ENCODE measurements at places on chromosomes 1 and 21.
A peak's percentile ranks its signal among the peaks of the same experiment; 100 is the strongest.

DNA sequence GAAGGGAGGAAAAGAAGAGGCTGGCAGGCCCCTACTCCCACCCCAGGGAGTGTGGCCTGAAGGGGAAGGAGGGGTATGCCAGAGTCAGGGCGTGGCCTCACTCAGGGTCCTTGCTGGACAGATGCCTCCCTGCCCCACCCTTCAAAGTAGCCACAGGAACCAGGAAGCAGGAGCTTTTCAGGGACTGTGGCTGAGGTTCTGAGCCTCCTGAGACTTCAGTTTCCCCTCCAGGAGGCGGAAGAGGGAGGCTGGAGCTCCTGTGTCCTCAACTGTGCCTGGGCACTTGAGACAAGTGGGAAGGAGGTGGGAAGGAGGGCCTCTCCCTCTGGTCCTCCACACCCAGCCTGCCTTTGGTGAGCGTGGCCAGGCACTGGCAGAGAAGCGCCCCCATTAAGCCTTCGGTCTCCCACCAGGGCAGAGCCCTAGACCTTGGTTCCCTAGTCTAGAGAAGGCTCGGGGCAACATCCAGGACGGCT lies 5.3 kb downstream of the CELSR2 start:
- DNase-seq = no peak

DNA sequence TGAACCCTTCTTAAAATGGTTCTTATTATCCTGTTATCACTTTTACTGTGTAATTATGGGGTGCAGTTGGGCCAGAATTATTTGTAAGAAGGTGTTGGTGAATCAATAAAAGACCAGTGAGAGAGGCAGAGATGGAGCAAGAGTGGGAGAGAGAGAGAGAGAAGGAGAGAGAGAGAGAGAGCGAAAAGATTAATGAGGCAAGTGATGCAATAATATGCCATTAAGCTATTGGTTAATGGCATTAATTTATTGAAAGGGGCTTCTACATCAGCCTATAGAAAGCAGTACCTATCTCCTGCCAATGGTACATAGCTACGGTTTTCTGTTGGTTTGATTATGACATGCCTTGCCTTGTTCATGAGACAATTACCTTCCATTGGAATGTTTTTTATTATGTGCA lies 388.7 kb downstream of the RPS6KC1 start:
- no peak for DNase-seq

- peak; percentile 20 for DNase-seq
These were observed at the start of gene RAVER2 for GRCh38 chr1:64744492-64745180. Gene RAVER2, plus strand, starts transcription at chr1:64745075. Its CDS starts 98 bp downstream, at chr1:64745173.

DNA sequence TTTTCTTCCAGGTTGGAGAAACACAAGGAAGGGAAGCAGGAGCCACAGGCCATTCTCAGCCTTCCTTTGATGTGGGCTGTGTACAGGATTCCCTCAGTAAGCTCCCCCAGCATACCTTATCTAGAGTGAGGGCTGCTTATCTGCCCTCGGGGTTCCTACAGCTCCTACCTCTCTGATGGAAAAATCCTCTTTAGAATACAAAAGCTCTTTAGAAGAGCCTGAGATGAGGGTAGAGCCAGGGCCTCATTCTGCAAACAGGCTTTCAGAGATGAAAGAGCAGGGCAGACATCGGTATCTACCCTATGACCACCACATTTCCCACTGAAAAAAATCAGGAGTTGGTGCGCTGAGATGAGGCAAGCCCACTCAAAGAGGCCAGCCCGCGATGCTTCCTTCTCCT lies 85.1 kb downstream of the PLPP3 start:
- DNase-seq = no peak

DNA sequence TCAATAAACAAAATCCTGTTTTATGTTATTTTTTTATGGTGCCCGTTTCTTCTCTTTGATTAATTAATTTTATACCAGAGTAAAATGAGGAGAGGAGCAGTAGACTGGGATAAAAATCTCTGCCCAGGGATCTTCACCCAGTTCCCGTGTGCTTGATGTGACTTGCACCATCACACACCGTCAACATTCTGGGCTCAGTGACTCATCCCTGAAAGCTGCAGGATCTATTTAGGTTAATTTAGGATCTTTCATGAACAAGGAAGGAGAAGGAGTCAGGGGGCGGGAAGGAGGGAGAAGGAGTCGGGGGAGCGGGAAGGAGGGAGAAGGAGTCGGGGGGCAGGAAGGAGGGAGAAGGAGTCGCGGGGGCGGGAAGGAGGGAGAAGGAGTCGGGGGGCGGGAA lies 182.4 kb downstream of the SMYD3 start:
- no peak for DNase-seq

DNA sequence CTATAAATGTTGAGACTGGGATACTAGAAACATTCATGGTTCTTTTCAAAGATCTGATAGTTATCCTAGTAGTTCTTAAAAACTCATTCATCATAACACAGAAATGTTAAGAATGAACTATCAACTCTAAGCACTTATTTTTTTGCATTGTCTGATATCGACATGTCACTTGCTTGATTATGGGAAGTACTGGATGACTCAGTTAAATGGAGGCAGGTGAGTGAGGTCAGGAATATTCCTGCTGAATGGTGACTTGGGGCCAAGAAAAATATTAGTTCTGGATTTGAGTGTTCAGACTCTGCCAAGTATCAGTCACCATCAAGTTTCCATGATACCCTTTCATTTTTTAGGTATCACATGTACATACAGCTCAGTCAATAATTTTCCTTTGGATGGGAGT lies 63.6 kb downstream of the NEK7 start:
- no peak for DNase-seq

DNA sequence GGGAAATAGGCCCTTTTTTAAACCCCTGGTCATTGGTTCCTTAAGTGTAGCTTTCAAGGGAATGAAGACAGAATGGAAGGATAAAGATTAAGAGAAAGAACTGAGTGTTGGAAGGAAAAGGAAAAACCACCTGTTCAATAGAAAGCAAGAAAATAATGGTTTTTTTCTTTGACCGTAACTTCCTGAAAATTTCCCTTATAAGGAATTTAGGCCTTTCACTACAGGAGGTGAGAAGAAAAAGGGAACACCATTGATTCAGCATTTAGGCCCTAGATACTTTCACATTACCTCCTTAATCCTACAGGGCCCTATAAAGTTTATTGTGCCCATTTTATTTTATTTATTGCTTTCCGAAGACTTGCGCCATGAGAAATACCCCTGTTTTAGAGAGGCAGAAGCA lies 18.9 kb downstream of the KPNA6 start:
- no peak for DNase-seq

DNA sequence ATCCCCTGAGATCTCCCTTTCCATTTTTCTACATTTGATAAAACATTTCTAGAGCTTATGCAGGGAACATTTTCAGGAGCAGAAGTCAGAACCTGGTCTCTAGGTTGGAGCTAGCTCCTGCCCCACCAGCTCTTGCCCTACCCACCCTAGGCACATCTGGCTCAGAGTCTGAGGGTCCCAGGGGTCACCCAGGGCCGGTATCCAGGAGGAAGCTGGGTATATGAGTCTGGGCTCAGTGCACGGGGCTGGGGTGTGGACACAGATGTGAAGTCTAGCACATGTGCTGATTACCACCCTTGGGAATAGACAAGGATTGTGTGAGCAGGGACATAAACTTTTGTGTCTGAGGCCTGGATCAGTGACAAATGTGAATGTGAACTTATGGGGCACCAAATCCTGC lies 95.4 kb downstream of the MATN1 start:
- DNase-seq = no peak

DNA sequence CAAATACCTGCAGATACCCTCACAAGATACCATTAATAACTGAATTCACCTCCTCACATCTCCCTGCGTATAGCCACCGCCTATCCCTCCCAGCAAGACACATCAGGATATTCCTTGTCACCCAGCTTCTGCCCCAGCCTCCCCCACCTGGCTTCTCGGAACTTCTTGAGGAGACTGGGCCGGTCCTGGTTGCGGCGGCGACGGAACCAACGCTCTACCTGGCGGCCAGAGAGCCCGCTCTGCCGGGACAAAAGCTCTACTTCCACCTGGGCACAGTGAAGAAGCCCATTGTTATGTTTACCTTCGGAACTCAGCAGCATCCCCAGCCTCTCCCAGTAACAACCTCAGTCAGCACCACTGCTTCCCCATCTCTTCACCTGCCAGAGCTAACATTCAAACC lies 6.7 kb downstream of the CERS2 start:
- DNase-seq = no peak

DNA sequence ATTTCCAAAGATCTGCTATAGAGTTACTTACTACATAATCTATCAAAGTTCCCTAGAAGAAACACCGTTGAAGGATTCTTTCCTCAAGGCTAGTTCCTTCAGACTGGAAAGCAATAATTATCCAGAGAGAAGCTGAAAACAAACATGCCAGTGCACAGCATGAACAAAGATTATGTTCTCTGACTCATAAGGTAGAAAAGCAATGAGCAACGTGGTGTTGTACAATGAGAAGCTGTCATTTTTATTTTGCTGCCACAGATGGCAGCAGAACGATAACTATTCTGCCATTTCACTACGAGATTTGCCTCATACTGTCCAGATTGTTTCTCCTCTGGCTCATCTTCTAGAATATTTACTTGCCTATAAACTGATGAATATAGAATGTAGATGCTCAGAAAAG lies 10.7 kb downstream of the EXTL2 start:
- no peak for DNase-seq

- peak; percentile 76 for DNase-seq
These were observed 8.5 kb upstream of the MEX3A start for GRCh38 chr1:156090840-156091188.

GRCh38 chr1:216721863-216722262 lies 1.4 kb downstream of the ESRRG start:
- DNase-seq = no peak

GRCh38 chr1:15483971-15484370 lies 8.1 kb downstream of the CELA2B start:
- no peak for DNase-seq

- DNase-seq = no peak
These were observed 37.6 kb downstream of the MRPL39 start for GRCh38 chr21:25569711-25570110.

DNA sequence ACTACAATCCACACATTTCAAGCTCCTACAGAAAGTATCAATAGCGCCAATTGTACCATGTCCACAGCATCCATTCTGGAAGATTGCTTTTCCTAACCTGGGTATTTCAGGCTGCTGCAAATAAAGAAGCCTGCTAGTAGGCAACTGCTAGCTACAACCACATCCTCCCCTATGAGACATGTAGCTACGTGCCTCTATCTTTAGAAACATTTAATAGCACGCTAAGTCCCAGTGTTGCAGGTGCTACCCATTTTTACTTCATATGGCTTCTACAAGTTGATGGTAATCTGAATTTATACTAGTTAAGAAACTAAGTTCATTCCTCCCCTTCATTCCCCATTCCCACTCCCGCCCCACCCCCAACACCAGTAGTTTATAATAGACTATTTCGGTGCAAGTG lies 7.4 kb upstream of the AMPD1 start:
- DNase-seq = no peak

GRCh38 chr1:205041998-205042910 lies 758 bp upstream of the CNTN2 start:
- DNase-seq = no peak

- DNase-seq = peak; percentile 52
These were observed 2.3 kb downstream of the CD53 start for GRCh38 chr1:110875216-110875731.

DNA sequence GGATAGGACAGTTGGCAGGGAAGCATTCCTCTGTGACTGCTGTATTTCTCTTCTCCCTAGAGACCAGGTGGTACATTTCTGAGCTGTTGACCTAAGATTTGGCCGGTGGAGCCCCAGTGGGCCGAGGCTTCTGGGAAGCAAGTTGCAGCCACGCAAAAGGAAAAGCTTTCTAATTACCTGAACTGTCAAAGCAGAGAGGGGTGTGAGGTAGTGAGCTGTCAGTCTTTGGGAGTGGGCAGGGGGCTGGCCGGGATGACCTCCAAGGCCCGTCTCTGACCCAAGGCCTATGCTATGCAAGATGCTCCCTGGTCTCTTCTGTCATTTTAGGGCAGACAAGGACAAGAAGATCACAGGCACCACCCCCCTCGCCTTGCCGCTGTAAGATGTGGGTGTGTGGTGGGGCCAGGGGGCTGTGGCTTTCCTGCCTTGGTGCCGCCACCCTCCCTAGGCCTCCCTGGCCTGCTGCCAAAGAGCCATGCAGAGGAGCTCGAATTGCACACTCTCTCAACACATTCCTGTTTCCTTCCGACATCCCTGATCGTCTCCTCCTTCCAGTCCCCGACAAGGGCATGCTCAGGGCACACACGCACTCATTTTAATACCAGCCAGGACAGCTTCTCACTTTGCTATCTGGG lies 7.7 kb downstream of the PADI1 start:
- peak; percentile 21 for DNase-seq

GRCh38 chr21:15895142-15896106 lies 165.6 kb downstream of the USP25 start:
- DNase-seq = no peak

DNA sequence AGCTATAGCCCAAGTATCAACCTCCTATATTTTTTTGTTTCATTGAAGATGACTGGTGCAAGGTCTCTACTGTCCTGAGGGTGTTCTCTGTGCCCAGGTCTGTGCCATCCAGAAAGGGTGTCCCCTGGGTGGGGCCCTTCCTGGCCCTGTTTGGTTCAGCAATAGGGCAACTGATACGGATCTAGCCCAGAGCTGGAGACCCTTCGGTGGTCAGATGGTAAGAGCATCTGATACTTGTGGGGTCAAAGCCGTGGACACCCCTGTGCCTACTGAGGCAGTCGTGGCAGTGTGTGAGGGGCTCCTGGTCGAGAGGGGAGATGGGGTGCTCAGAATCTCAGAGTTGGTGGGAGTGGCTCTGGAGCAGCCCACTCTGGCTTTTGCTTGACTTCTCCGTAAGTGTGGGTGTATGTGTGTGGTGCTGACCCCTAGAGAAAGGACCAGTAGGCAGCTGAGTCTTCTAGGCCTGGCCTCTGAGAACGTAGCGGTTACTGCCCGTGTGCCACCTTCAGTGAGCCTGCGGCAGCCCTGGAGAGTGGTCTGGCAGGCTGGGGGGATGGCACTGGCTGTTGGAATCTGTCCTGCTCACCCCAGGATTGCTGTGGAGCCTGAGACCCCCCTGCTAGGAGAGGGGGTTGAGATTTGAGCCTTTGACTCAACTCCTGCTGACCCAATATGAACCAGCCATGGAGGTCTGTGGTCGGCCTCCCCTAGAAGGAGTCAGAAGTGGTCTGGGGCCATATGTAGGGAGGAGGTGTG lies 2.7 kb downstream of the AMPD2 start:
- no peak for DNase-seq

- DNase-seq = no peak
These were observed 10.0 kb upstream of the MACF1 start for GRCh38 chr1:39194398-39195051.

DNA sequence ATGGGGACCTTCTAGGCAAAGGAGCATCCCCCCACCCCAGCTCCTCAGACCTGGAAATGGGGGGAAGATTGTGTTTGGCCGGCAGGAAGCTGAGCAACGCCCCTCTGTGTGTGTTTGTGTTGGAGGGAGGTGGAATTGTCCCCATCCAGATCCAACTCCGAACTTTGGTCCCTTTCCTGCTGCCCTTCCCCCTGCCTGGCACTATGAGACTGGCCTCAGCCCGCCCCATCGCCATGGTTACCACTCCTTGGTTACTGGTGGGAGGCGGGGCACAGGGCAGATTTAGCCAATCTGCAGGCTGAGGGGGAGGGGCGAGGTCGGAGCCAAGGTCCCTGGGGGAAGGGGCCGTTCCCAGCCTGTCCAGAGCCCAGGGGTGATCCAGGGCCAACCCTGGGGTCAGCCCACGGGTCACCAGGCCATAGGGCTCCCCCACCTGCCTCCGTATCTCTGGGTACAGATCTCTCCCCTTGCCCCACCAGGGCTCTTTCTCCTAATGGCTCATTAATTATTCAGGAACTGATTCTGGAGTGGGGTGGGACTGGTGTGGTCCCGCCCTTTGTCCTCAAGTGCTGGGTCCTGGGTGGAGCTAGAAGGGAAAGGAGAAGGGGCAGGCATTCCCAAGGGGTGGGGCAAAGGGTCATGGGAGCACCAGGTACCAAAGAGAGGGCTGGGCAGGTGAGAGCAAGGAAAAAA lies 15.2 kb downstream of the PTPRF start:
- DNase-seq = no peak
